ENCODE measurements at places on chromosomes 4 and X.
A peak's percentile ranks its signal among the peaks of the same experiment; 100 is the strongest.

GRCh38 chr4:110737931-110738330, 115.1 kb upstream of the PITX2 start:
- no peak for DNase-seq

DNA sequence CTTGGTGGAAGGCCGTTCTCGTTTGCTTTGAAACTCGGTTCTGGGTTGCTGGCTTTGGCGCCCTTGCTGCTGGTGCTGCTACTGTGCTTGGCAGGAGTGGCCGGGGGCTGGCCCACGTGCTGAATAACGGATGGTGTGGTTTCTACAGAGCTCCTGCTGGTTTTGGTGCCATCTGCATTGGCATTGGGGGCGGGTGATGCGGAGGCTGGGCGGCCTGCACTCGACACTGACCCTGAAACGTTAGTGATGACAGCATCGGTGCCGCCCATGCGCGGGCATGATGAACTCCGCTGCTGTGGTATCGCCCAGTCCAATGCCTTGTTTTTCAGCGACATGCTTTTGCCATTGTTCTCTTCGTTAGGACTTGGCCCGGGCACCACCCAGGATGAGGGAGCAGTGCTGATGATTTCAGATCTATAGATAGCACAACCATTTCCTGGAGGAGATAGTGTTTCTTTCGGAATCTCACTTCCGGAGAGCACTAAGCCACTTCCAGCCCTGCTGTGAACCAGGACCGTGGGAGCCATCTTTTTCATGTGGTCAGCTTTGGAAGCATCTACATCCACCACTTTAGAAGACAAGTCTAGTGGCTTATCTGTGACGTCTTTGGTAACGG, 24.2 kb downstream of the BCOR start:
- no peak for DNase-seq

DNA sequence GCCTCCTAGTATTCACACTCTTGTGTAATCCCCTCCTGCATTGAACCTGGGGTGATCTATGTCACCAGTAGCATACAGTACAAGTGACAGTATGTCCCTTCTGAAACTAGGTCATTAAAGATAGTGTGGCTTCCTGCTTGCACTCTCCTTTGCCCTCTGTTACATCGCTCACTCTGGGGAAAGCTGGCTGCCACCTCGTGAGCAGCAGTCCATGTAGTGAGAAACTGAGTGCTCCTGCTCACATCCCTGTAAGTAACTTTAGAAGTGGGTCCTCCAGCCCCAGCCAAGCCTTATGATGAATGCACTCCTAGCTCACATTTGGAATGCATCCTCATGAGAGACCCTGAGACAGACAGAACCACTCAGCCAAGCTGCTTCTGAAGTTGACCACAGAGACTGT, 89.8 kb upstream of the TNIP3 start:
- no peak for DNase-seq

DNA sequence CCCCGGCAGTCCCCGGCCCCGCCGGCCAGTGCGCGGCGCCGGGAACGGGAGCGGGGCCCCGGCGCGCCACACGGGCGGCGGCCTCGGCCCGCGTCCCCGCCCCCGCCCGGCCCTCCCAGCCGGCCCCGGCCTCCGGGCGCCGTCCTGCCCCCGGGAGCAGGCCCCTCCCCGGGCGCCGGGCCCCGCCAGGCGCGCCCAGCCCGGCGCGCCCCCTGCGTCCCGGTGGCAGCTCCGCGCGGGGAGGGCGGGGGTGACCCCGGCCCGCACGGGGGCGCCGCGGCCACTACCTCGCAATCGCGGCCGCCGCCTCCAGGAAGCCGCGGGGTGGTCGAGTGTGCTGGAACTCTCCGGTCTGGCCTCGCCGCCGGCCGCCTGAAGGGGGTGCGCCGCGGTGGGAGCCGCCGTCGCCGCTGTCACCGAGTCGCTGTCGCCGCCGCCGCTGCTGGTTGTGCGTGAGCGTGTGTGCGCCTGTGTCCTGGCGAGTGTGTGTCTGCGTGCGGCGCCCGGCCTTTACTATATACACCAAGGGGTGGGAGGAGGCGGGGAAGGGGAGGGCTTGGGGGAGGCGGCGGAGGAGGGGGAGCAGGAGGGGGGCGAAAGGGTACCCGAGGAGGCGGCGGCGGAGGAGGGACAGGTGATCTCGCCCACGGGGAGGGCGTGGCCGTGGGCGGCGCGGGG, at the start of gene RAI2:
RAI2 (minus strand) TSS at position 488 of the 678 bp plus-strand sequence. CDS start 59,288 bp downstream, outside the sequence.
- peak; percentile 55 for DNase-seq

DNA sequence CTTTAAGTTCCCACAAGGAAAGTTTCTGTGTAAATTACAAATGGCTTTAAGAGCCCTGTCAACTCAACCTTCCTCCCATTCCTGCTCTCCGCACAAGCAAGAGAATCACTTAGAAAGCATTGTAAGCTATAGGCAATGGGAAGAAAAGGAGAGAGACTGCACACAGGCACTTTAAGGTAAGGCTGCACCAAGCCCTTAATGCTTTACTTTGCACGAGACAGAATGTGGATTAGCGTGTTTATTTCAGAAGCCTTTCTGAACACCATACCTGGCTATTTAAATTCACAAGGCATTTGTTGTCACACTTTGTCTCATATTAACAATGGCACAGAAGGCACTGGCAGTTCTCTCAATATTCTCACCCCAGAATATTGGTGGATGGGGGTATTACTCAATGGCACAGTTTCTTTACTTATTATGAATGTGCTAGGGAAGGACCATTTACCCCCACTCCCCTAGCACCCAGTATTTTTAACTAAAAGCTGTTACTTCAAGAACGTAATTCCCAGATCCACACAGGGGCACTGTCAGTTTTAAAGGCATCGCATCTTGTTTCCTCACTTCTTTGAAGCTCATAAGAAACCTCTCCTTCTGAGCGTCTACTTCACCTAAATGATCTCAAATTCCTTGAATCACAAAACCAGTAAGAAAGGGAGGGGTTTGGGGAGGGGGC, 150.0 kb downstream of the MAML3 start:
- DNase-seq: no peak

DNA sequence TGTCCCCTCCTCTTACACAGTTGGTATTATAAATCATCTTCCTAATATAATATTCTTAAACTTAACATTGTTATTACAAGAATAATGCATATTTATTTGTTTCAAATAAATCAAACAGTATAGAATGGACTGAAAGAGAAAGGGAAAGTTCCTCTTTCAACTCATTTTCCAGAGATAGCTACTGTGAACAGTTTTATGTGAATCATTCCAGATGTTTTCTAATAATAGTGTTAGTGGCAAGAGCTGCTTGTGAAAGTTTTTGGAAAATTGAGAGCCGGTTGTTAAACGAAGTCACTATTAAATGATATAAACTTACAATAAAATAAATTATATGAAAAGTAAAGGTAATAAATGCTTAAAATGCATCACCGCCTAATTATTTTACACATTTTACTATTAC, 14.6 kb downstream of the TMSB4X start:
- DNase-seq: no peak

- no peak for DNase-seq
These were observed 51.0 kb downstream of the CYTL1 start for GRCh38 chr4:4968161-4968725.

GRCh38 chrX:107574711-107575110, 53.6 kb upstream of the PRPS1 start:
- DNase-seq: no peak

- no peak for DNase-seq
These were observed 27.8 kb downstream of the CD99L2 start for GRCh38 chrX:150870487-150871340.

GRCh38 chr4:166622425-166622977, 611.8 kb downstream of the SPOCK3 start:
- DNase-seq: no peak

DNA sequence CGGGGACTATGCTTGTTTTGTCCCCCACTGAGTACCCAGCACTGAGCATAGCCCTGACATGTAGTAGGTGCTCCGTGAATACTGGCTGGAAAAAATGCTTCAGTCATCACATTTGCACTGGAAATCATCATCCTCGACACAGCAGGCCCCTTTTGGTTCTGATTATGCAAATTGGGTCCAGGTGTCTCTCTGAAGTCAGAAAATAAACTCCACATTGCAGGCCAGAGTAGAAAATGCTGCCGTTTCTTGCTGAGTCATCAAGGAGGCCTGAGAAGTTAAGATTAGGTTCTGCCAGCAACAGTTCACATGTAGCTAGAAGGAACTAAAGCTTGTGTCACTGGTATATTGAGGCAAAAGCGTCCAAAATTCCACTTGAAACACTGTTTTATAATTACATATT, 15.0 kb upstream of the STK32B start:
- no peak for DNase-seq

DNA sequence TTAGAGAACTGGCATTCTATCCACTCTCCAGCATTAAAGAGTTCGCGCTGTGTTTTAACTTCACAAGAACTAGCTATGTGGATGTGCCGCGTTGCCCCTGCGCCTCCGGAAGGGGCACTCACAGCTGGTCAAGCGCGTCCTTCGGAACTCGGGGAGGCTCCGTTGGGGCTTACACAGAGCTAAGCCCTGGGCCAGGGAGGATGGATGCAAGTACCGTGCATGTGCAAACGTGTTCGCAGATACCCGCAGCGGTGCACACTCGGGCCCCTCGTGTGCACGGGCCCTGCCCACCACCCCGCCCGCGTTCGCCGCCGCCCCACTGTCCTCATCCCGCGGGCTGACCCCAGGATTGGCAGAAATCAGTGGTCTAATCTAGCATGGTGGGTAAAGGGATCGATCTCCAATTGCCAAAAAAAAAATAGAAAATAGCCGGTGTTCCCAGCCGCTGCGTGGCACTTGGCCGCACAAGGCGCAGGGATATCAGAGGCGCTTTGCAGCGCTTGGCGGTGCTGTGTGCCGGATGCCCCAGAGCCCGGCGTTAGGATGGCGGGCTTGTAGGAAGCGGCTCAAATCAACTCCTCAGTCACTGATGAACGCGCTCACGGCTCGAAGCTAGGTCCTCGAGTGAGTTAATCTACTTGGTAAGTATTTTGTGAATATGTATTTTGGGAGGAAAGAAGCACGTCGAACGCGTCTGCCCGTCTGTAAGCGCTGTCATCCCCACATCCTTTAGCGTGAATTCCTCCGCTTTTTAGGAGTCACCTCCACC, 989 bp upstream of the PCDH10 start:
- DNase-seq: peak; percentile 48

GRCh38 chr4:18844726-18845125, 823.2 kb upstream of the LCORL start:
- no peak for DNase-seq

DNA sequence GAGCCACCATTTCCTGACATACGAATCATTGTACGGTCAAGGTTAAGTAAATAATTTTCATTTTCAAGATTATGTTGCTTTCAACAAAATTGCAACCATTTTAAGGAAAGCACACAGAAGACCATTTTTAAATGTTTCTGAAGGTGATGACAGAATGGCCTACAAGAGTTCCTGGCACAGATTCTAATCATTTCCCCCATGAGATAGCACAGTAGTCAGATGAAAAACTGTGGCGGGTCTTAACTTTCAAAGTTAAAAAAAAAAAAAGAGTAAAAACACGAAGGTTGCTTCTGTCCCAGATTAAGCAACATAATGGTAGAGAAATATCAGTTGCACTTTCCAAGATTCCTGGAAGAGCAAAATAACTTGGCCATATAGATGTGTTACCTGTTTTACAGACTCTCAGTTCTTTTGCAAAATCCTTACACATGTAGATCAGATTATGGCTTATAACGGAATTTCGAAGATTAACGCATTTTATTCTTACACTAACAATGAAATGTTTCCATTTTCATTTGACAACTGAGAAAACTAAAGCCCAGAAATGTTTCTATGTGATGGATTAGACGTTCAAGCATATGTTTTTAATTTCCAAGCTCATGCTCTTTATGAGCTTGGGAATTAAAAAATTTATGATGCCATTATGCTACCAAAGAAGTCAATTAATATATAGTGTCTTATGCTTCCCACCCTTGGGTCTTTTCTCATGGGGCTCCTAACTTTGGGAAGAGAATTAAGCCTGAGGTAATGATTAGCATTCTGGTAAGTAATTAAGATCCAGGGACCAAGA, 335.1 kb upstream of the CLNK start:
- no peak for DNase-seq

GRCh38 chr4:54872261-54872660, 214.5 kb downstream of the KIT start:
- no peak for DNase-seq

DNA sequence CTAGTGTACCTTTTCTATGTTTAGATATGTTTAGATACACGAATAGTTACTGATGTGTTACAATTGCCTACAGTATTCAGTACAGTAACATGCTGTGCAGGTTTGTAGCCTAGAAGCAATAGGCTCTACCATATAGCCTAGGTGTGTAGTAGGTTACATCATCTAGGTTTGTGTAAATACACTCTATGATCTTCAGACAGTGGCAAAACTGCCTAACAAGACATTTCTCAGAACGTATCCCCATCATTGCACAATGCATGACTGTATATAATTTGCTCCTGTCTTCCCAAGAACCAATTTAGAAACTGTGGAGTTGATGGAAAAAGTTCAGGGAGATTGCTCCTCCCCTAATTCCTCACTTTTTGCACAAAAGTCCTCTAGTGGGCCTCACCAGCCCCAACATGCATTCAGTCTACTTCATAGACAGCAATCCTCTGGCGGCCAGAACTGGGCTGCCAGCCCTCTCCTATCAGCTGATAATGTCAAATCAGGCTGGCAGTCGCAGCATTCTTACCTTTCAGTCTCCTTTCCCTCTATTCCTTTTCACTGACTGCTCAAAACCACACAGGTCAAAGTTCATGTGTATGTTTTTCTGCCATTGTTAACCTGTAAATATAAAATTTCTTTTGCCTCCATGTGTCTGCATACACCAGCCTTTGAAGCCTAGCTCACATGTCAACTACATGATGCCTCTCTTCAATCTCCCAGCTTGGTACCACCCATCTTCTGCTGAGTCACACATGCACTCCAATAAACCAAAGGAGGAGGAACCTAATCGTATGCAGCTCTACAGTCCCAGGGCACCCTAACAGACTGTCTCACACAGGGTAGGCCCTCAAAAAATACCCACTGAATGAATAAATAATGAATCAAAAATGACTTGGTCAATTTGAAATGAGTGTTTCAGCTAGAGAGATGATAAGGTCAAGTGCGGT, 32.0 kb downstream of the BCLAF3 start:
- DNase-seq: no peak

GRCh38 chr4:7632341-7632740, 197.6 kb upstream of the PSAPL1 start:
- DNase-seq: no peak

DNA sequence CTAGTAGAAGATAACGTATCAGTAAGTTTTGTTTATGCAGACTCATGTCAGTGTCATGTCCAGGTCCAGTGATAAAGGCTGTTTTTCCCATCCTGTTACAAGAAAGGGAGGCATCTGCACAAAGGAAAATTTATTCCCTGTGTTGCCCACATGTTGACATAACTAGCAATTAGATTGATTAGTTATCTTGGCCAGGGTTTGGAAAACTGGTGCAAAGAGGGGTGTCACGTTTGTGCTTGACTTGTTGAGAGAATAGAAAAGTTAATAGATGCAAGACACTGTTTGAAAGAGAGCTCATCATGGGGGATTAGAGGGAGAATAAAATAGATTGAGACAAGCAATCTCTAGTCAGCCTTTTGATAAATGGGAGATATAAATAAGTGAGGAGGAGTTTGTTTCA, 1357.0 kb upstream of the AGA start:
- no peak for DNase-seq

- no peak for DNase-seq
These were observed 99.5 kb downstream of the ARHGAP6 start for GRCh38 chrX:11566173-11566572.

Measured in NCI-H1105 (cell line).